ENCODE measurements at places on chromosomes 7 and 10. TPM values are rescaled to one million over a fixed set of nuclear protein-coding genes. Genes with fewer than 3 reads are reported as not detected.

LIPJ gene
- not detected for total RNA-seq

C10orf143 gene
- 1.5 TPM for total RNA-seq

GNAT3 gene
- not detected for total RNA-seq

PLEKHS1 gene
- 0.17 TPM for total RNA-seq

ACTR3C gene
- 0.51 TPM for total RNA-seq

IFIT1 gene
- total RNA-seq, result 19.5 TPM

ASB10 gene
- total RNA-seq, result not detected

TFAM gene
- 19.6 TPM for total RNA-seq
